Activated T-helper 9 cell treated with anti-CD3 and anti-CD28 coated beads, Interleukin-2, amount 50 U/mL, for 16 hours (primary cell): ENCODE measurements at places on chromosomes 16 and 17.

- DNase-seq, result no peak
These were observed 1.3 kb downstream of the SLC16A11 start for GRCh38 chr17:7042501-7043181.

- no peak for DNase-seq
These were observed 16.5 kb upstream of the ZFHX3 start for GRCh38 chr16:73064212-73064993.

DNA sequence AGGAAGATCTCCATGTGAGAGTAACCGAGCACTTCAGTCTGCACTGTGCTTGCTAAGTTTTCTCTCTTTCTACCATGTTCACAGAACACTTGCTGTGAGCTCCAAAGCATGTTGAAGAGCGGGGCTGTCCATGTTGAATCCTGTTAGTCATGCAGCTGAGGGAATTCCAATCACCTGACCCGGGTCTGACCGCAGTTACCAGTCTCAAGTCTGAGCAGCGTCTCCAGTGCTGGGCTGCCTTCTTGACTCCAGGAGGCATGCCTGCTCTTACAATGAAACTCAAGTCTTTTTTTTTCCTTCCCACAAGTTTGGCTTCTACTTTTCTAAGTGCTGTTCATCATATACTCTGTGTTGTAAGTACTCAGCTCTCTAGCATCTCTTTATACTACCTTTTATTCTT lies 44.3 kb downstream of the HOXB1 start:
- no peak for DNase-seq

DNA sequence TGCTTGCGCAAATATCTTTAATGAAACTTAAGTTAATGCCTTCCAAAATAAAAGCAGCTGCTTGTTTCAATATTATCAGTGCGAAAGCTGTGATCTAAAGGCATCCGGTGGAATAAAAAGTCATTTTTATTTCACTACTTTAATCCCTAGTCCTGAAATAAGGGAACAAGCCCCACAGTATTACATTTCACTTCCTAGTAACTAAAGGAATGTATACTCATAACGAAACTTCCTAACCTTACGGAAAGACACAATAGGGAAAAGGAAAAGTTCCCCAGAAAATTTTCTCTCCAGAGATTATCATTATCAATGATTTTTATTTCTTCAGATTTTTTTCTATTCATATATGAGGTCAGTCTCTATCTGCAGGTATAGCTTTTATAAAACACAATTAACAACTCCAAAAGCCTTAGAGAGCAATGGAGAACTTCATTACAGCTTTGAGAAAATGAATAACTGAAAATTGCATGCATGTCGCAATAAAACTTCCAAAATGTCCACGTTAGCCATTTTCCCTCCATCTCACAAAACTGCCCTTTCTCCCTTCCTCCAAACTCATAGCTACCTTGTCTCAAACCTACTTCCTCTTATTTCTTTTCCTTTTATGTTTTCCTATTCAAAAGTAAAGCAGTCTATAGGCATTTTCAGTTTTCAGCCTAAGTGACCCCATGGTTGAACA lies 154.3 kb upstream of the MED13 start:
- DNase-seq, result no peak

DNA sequence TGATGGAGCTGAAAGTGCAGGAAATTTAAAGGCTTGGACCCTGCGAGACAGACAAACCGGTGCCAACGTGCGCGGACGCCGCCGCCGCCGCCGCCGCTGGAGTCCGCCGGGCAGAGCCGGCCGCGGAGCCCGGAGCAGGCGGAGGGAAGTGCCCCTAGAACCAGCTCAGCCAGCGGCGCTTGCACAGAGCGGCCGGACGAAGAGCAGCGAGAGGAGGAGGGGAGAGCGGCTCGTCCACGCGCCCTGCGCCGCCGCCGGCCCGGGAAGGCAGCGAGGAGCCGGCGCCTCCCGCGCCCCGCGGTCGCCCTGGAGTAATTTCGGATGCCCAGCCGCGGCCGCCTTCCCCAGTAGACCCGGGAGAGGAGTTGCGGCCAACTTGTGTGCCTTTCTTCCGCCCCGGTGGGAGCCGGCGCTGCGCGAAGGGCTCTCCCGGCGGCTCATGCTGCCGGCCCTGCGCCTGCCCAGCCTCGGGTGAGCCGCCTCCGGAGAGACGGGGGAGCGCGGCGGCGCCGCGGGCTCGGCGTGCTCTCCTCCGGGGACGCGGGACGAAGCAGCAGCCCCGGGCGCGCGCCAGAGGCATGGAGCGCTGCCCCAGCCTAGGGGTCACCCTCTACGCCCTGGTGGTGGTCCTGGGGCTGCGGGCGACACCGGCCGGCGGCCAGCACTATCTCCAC lies at the start of gene NOG:
NOG (plus strand) TSS at position 54 of the 674 bp plus-strand sequence; CDS start at position 579, 525 bp downstream.
- no peak for DNase-seq

DNA sequence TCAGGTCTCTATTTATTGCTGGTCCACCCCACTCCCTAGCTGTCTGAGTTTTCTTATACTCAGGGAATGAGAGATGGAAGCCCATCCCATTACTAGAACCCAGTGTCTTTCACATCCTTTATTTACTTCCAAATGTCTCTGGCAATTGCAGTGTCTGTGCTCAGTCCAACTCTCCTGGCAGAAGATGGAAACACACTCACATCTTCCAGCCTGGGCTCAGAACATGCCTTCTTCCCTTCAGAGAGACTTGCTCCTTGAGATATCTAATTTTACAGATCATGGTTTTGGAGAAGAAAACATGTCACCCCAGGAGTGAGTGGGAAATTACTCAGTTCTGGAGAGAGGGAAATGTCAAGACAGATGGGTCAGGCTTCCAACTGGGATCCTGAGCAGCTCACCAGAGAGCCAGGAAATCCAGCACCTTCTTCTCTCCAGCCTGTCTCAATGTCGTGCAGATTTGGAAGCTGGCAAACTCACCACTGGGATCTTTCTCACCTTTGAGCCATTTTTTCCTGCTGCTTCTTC lies 494.4 kb downstream of the HS3ST4 start:
- DNase-seq, result no peak

GRCh38 chr17:17890773-17891759 lies 54.3 kb upstream of the SREBF1 start:
- DNase-seq, result no peak

- DNase-seq, result no peak
These were observed 3.6 kb upstream of the ZMYND15 start for GRCh38 chr17:4735876-4736651.

GRCh38 chr16:50266337-50267091 lies at the start of gene ADCY7:
Gene ADCY7 (plus strand): TSS chr16:50266551. CDS start chr16:50288180, 21,629 bp downstream.
- peak; percentile 74 for DNase-seq

DNA sequence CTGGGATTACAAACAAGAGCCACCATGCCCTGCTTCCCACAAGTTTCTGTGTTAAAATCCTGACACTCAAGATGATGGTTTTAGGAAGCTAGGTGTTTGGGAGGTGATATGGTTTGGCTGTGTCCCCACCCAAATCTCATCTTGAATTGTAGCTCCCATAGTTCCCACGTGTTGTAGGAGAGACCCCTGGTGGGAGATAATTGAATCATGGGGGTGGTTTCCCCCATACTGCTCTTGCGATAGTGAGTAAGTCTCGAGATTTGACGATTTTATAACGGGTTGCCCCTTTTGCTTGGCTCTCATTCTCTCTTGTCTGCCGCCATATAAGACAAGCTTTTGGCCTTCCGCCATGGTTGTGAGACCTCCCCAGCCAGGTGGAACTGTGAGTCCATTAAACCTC lies 17.2 kb upstream of the SMG1 start:
- DNase-seq, result no peak

- no peak for DNase-seq
These were observed 82.6 kb upstream of the CCL2 start for GRCh38 chr17:34172390-34172918.

- no peak for DNase-seq
These were observed 23.9 kb upstream of the DLX3 start for GRCh38 chr17:50018909-50019308.

GRCh38 chr17:43949781-43950180 lies 4.0 kb downstream of the PYY start:
- DNase-seq, result no peak

GRCh38 chr16:53495325-53495724 lies 7.7 kb downstream of the AKTIP start:
- DNase-seq, result no peak

DNA sequence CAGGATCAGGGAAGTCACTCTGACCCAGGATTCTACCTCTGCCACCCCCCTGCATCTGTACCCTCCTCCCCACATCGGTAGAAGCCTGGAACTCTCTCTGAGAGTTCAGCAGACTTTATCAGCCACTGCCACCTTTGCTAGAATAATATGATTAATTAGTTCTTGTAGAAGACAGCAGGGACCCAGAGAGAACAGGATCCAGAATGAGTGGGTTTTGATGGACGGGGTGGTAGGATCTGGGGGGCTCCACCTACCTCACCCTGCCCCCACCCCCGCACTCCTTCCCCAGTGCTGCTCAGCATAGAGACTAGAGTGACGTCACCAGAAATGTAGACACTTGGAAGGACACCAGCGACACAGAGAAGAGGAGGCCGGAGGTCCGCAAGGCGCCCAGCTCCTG lies 33.5 kb downstream of the ABCC6 start:
- no peak for DNase-seq

DNA sequence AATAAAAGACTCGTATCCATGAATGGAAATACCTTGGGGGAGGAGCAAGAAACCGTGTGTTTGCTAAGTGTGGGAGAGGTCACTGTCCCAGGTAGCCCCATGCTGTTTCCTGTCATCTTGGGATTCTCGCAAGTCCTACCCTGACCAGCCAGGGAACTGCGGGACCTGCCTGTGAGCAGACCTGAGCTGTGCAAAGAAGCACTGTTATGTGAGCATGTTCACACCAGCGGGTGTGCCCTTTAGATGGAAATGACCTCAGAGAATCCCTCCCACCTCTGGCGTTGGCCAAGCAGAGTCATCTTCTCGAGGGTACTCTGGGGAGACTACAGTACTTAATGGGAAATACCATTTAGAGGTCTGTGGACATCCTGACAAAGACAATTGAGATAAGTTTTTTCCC lies 127.0 kb upstream of the MON1B start:
- no peak for DNase-seq

GRCh38 chr16:4309833-4310266 lies 6.0 kb upstream of the GLIS2 start:
- DNase-seq, result peak; percentile 31
